ENCODE measurements at places on chromosomes 1 and 21.
A peak's percentile ranks its signal among the peaks of the same experiment; 100 is the strongest.

GRCh38 chr1:234733427-234733826 is 123.4 kb upstream of the IRF2BP2 start:
- DNase-seq, result no peak

- no peak for DNase-seq
These were observed 74.8 kb upstream of the PDE4B start for GRCh38 chr1:65717815-65718454.

DNA sequence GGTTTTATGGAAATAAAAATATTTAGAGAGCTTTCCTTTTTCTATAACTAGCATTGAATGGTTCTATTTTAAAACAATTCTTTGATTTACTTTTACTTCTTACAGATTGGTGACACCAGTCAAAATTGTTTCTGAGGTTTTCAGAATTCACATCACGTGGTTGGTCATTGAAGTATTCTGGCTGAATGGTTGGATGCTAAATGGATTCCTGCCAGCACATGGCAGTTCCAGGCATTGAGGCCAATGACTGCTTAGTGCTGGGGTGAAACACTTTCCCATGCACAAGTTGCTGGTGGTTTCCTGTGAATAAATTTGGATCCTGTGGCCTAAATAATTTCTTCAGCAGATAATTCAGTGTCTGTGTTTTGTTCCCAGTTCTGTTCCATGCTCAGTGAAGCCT is 20.6 kb downstream of the NCAM2 start:
- DNase-seq, result no peak

GRCh38 chr1:51237351-51238033 is 1.4 kb downstream of the RNF11 start:
- DNase-seq, result peak; percentile 65

DNA sequence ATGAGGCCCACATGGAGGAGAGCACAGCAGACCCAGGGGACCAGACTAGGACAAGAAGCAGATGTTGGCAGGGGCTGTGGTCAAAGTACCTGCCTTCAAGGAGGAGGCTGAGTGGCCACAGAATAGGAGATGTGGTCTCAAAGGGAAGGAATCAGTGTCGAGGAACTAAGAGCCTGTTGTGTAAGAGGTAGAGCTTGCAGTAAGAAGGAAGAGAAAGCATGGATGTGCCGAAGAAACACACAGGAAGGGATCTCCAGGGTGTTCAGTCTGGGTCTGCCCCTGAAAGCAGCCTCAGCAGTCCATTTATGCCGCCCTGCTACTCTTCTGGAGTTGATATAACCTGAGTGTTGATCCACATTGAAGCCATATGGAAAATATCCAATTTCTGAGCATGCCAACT is 83.9 kb downstream of the NID1 start:
- no peak for DNase-seq

DNA sequence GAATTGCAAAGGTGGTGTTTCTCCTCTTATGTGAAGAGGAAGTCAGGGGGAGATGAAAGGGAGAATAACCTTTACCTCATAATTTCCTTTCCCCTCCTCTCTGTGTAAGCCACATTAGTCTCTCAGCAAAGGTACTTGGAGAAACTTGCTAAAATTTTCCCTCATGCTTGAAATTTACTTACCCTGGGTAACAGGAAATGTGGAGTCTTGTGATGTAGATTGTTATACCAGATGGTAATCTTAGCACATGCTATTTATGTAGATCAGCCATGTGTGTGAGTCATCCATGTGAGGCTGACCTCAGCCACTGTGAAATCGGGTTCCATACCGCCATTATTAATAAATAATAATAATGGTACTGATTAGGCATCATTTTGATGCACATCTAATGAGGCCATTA is 128.4 kb downstream of the TGFB2 start:
- no peak for DNase-seq

DNA sequence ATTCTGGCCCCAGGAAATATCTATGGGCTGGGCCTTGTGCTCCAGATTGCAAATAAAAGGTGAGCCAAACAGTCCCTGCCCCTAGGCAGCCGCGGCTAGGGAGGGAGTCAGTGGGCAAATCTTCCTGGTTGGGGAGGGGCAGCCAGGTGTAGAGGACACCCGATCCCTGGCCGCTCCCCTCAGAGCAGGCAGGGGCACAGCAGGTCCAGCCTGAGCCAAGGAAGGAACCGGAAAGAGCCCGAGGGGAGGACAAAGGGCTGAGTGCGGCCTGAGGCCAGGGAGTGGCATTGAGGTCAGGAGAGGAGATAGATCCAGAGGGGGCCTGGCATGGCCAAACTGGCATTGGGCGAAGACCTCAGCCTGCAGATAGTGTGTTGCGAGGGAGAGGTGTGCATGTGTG is 36.6 kb upstream of the ARF1 start:
- no peak for DNase-seq

GRCh38 chr1:1536938-1537546 is 3.4 kb downstream of the TMEM240 start:
- no peak for DNase-seq

DNA sequence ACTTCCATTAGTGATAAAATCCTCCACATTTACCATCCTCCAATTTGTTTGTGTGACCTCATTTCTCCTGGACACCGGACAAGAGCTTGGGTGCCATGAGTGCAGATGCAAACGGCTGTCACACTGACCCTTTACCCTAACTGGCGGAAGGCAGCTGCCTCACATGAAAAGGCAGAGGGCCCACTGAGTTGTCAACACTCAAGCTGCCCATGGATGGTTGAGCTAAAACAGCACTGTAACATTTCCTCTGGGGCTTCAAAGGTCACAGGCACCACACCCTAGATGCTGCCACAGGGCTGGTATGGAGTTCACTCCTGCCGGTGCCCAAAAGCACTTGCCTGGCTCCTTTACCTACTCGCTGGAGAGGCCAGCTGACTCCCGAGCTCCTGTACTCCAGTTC is 653.4 kb downstream of the KCNT2 start:
- DNase-seq, result no peak

DNA sequence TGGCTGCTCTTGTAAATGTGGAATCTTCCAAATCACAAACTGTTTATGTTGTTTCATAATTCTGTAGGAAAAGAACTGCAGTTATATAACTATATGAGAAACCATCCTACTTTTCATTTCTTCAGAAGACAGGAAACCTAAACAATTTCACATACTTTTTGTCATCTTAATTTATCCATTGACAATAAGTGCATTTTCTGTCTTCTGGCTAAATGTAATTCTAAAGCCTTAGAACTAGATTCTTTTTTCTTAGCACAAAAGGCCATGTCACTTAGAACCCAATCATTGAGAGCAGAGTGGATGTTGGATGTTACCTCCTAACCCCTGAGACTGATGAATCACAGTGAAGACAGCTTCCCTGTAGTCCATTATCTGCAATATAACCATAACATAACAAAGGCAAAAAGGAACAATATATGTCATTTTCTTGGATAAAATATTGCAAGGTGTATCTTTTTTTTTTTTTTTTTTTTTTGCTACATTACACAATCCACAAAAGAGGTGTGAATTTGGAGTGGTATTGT is 410.2 kb upstream of the PRMT6 start:
- DNase-seq, result no peak

- no peak for DNase-seq
These were observed 134.9 kb upstream of the MAP1LC3C start for GRCh38 chr1:242133796-242134195.

GRCh38 chr1:219085082-219085481 is 88.6 kb upstream of the LYPLAL1 start:
- no peak for DNase-seq

DNA sequence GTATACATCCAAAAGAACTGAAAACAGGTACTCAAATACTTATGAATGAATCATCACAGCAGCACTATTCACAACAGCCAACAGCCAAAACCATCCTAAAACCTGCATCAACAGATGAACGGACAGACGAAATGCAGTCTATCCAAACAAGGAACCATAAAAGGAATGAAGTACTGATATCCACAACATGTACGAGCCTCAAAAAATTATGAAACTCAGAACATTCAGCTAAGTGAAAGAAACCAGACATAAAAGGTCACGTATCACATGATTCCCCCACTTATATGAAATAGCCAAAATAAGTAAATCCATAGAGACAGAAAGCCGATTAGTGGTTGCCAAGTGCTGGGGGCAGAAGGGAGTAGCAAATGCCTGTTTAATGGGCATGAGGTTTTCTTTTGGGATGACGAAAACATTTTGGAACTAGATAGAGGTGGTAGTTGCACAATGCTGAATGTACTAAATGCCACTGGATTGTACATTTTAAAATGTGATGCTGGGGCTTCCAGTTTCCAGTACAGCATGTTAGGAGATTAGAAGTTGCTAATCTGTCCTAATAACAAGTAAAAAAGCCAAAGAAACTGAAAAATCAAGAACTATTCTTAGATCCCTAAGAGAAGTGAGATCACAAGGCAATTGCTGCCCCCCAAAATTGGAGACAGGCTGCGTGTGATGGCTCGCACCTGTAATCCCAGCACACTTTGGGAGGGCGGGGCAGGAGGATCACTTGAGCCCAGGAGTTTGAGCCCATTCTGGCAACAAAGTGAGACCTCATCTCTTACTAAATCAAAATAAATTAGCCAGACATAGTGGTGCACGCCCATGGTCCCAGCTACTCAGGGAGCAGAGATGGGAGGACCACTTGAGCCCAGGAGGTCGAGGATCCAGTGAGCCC is 25.3 kb downstream of the CLSTN1 start:
- DNase-seq, result peak; percentile 51

GRCh38 chr1:66396212-66396890 is 137.6 kb upstream of the SGIP1 start:
- no peak for DNase-seq

DNA sequence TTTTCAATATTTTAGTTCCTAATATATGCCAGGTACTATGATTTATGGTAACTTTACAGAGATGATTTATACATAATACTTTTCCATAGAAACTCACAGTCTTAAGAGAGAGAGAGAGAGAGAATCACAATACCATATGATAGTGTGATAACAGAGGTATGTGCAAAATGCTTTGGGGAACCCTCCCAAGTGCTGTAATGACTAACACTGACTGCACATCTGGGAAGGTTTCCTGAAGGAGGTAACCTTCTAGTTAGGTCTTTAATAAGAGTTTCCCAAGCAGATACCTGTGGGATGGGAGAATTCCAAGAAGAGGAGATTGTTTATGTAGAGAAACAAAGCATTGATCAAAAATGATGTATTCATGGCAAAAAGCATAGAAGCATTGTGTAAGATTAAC is 34.6 kb upstream of the PIGC start:
- no peak for DNase-seq

DNA sequence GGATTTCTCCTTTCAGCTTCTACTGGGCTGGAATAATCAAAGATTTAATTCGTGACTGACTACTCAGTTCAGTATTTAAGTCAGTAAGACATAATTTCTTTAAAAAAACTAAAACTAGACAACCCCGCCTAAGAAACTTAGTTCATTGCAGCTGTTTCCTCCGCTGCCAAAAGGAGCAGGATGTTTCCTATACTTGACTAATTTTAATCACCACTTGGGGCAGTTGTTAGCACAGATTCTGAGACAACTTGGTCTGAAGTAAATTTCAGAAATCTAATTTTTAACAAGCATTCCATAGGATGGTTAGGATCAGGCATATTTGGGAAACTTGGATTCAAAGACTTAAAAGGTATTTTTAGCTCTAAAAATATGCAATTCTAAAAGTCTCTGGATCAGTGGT is 34.0 kb downstream of the EPRS1 start:
- peak; percentile 11 for DNase-seq

- peak; percentile 73 for DNase-seq
These were observed 3.0 kb downstream of the HLX start for GRCh38 chr1:220882061-220882891.
